EH (cell line): ENCODE measurements at places on chromosomes 11 and 22.
A peak's percentile ranks its signal among the peaks of the same experiment; 100 is the strongest.

GRCh38 chr22:37804881-37805809 is 2.6 kb upstream of the GCAT start:
- peak; percentile 87 for DNase-seq

GRCh38 chr22:24101966-24102365 is 79.3 kb upstream of the SUSD2 start:
- DNase-seq: peak; percentile 13

- DNase-seq: no peak
Measured at GRCh38 chr22:24323695-24324094, 53.1 kb downstream of the SPECC1L start.

GRCh38 chr11:113782134-113782533 is 2.5 kb downstream of the CLDN25 start:
- DNase-seq: no peak

DNA sequence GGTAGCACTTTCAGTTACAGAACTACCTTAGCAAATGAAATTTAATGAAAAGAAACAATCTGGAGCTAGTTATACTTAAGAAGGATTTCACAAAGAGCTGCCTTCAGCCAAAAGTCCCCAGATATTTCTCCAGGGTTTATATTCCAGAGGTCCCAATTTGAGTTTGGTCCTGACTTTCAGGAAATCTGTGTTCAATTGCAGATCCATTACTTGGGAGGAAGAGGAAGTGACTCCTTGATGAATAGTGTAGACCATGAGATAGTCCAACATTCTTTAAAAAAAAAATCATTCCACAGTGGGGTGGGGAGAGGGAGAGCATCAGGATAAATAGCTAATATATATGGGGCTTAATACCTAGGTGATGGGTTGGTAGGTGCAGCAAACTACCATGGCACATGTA is 117.6 kb upstream of the ARHGAP20 start:
- DNase-seq: peak; percentile 12

DNA sequence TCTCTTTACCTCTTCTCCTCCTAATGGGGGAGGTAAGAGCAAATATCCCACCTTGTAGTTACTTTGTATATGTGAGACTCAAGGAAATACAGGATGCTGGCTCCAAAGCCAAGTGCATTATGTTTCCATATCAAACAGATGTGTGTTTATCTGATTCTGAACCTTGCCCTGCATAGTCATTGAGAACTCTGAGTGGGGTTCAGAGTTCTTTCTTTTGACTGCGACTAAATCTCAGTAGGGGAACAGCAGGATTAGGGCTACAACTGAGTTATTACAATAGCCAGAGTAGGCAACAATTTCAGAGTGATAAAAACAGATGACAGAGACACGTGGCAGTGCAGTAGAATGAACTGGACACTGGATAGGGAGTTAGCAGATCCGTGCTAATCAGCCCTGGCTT is 34.1 kb upstream of the TLCD5 start:
- DNase-seq: no peak

GRCh38 chr22:39405346-39406085 is 5.9 kb downstream of the TAB1 start:
- peak; percentile 48 for DNase-seq

- DNase-seq: no peak
Measured at GRCh38 chr11:93519179-93519578, 24.0 kb downstream of the SMCO4 start.

GRCh38 chr11:104704888-104705287 is 193.4 kb downstream of the CASP12 start:
- DNase-seq: no peak

- DNase-seq: no peak
Measured at GRCh38 chr22:33894515-33894914, 25.8 kb downstream of the LARGE1 start.

DNA sequence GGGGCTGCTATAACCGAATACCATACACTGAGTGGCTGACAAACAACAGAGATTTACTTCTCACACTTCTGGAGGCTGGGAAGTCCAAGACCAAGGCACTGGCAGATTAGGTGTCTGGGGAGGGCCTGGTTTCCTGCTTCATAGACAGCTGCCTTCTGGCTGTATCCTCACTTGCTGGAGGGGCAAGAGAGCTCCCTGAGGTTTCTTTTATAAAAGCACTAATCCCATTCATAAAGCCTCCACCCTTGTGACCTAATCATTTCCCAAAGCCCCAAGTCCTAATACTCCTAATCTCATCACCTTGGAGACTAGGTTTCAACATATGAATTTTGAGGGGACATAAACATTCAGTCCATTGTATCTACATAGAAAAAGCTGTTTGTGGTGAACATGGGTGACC is 131.8 kb downstream of the KIRREL3 start:
- DNase-seq: no peak

DNA sequence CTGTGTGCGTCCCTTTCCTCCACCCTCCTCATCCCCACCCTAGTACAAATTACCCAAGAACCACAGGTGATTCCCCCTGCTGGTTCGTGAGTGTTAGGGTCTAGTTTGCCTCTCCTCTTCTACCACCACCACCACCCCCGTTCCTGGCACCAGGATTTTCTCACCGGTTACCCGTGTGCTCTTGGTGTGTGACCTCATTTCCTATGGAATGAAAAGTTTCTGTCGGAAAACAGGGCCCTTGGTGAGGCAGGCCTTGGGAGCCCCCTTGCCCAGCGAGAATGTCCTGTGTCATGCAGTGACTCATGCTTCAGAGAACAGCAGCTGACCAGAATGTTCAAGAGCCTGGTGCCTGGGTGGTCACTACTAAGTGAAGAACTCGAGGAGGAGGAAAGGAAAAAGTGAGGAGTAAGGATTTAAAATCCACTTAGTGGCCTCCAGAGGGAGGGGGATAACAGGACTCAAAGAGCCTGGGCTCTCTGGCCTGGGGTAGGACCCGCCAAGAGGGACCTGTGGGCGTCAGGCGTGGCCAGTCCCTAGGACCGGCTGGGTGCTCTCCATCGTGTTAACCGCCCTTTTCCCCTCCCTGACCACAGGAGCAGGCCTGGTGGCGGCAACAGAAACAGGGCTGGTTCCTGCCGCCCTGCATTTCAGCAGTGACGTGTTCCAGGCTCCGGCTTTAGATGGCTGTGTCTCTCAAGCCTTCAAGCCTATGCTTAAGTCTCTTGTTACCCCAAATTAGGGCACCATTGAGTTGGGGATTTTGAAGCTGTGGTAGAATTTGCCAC is 30.2 kb downstream of the C22orf31 start:
- peak; percentile 97 for DNase-seq

DNA sequence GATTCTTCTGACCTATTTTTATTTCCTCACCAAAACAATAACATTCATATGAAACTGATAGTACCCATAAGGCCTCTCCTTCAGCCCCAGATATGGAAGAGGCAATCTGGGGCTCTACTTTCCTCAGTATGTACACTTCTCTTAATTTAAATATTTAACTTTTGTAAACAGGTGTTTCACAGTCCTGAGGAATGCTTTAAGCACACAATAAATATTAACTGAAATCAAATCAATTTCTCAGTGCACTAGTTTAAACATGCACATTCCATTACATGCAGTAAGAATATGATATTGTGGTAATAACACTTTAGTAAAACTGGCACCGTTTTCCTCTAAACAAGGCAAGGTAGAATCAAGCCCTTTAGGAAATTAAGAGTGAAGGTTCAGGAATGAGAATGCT is 28.9 kb downstream of the APIP start:
- DNase-seq: no peak

- peak; percentile 64 for DNase-seq
Measured at GRCh38 chr11:59668188-59668949, 468 bp downstream of the PATL1 start.

- DNase-seq: peak; percentile 76
Measured at GRCh38 chr11:7892840-7893254, 38.2 kb downstream of the OR10A6 start.

- DNase-seq: peak; percentile 87
Measured at GRCh38 chr11:123560006-123560405, 94.4 kb downstream of the SCN3B start.

DNA sequence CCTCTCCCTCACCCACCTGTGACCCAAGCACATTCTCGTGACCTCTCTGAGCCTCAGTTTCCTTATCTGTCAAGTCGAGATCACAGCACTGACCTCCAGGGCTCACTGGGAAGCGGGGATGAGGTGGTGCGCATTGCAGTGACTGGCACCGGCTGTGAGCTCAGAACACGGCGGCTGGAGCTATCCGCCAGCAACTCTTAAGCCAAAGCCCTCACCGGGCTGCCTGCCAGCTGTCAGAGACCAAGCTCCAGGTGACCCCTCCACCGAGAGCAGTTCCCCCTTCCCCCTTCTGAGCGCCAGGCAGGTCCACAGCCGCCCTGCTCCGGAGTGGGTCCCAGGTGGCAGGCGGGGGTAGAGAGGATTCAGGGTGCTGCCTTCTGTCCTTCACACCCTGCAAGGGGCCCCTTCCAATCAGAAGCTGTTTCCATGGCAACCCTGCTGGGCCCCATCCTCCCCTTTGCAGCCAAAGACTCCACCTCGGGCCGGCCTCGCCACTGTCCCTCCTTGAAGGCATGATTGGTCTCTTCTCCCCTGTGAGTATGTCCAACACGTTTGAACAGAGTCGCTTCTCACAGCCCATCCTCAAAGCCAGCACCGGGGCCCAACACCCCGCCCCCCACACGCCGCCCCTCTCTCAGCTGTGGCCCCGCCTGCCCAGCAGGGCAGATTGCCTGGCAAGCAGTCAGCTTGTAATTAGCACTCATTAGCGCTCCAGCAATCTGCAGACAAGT is 98.7 kb downstream of the WNT7B start:
- DNase-seq: no peak

GRCh38 chr11:110100476-110101240 is 7.5 kb downstream of the ZC3H12C start:
- DNase-seq: no peak

GRCh38 chr22:43437871-43438475 is 26.2 kb downstream of the MPPED1 start:
- no peak for DNase-seq

- DNase-seq: no peak
Measured at GRCh38 chr11:73324665-73325035, 16.6 kb downstream of the ARHGEF17 start.

DNA sequence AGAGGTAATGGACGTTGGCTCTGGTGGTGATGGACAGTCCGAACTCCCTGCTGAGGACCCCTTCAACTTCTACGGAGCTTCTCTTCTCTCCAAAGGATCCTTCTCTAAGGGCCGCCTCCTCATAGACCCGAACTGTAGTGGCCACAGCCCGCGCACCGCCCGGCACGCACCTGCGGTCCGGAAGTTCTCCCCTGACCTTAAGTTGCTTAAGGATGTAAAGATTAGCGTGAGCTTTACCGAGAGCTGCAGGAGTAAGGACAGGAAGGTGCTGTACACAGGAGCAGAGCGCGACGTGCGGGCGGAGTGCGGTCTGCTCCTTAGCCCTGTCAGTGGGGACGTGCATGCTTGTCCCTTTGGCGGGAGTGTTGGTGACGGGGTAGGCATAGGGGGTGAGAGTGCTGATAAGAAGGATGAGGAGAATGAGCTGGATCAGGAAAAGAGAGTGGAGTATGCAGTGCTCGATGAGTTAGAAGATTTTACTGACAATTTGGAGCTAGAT is 6.1 kb downstream of the DGCR8 start:
- DNase-seq: no peak

- DNase-seq: no peak
Measured at GRCh38 chr22:18116634-18117033, 6.0 kb downstream of the TUBA8 start.

DNA sequence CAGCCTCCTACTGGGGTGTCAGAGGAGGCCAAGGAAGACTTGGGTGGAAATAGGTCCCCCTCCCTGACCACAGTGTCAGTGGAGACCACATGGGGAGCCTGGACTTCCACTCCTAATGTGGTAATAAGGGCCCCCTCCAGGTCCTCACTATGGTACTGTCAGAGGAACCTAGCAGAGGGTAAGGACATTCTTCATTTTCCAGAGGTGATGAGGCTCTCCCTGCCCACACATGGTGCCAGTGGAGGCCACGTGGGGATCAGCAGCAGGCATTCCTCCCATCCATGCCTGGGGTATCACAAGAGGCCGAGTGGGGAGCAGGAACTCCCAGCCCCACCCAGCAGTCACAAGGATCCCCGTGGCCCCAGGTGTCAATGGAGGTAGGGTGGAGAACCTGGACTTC is 6.5 kb upstream of the CLDN5 start:
- no peak for DNase-seq

- no peak for DNase-seq
Measured at GRCh38 chr11:44920451-44920850, 30.2 kb downstream of the TP53I11 start.

DNA sequence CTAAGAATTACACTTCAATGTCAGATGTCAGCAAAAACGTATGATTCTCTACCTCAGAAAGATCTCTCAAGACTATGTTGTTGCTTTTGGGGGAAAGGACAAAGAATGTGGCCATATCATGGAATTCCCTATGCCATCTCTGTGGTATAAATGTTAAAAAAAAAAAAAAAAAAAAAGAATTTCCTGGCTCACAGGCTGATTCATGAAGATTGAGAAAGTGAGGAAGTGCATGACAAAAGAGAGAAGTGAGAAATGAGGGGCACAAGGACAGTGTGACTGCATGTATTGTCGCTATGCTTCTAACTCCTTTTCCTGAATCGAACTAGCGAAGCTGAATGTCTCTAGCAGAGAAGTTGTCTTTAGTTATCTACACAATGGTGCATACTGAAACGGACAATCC is 80.6 kb upstream of the CARD18 start:
- no peak for DNase-seq

DNA sequence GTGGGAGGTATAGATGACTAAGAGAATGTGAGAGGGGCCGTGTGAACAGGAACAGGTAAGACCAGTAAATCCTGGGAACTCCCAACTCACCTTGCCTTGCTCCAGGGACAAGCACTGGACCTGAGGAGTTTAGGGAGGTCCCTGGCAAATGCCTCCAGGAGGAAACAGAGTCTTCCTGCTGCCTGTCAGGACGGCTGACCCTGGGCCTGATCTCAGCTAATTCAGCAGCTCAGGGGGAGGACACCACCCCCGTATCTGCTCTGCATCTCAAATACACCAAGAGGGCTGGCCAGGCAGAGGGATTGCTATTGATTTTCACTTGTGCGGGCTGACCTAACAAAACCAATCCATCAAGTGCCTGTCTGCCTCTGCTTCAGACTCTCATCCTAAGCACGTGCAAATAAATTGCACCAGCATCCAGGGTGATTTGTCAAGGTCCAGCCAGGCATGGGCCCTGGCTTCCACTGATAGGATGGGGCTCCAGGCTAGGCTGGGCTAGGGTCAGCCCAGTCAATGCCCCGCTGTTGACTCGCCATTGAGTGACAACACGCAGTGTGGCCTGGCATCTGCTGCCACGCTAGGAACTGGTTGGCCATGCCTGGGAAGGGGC is 20.3 kb downstream of the UQCR10 start:
- no peak for DNase-seq

DNA sequence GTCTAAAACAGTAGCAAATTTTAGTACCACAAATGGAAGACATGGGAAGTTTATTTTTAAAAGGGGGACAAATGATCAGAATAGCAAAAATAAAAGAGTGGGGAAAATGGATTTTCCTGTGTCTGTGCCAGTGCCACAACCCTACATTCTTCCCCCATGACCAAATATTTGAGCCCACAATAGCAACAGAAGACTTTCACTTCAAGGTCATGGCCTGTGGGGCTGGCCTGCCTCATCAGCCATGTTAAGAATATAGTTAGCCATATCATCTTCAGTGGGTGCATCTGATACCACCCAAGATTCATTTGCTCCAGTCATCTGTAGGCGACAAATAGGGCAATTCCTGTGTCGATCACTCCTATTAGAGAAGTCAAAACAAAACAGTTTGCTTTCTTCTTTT is 26.3 kb downstream of the RNF141 start:
- peak; percentile 59 for DNase-seq
